ENCODE measurements at places on chromosomes 6 and 20.

GRCh38 chr6:75372884-75373283 lies 88.3 kb upstream of the TMEM30A start:
- H3K27me3 ChIP-seq: no peaks in the 10 kb centered on the region
- no peaks in the 10 kb centered on the region for H3K36me3 ChIP-seq
- H3K4me3 ChIP-seq: no peak overlapping the region
- DNase-seq: no peak

GRCh38 chr6:21827425-21828202 lies 234.1 kb downstream of the SOX4 start:
- H3K27me3 ChIP-seq: no peaks in the 10 kb centered on the region
- DNase-seq: peak; percentile 61
- no peak overlapping the region for H3K4me3 ChIP-seq
- peak overlapping the region; percentile 31 for H3K27ac ChIP-seq
- peaks cover 45% of the 10 kb centered on the region for H3K4me1 ChIP-seq

DNA sequence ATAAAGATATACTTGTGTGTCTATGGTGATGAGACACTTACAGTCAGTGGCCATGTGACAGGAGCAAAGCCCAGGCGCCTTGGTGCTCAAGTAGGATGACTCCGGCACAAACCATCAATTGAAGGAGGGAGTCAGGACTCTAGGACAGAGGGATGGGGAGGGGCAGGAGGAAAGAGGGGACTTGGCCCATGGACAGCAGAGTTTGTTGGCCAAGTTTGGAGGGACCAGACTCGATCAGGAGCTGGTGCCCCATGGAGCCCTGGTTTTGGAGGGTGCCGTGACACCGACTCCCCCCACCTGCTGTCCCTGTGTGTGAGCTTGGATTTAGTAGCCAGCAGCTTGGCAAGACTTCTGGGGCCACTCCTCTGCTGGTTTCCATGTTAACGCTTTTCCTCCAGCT lies 66.1 kb downstream of the ADNP start:
- no peak for DNase-seq
- H3K4me1 ChIP-seq: no peaks in the 10 kb centered on the region
- no peak overlapping the region for H3K27ac ChIP-seq
- no peaks in the 10 kb centered on the region for H3K36me3 ChIP-seq

GRCh38 chr6:101399616-101400162 lies 6.2 kb downstream of the GRIK2 start:
- DNase-seq: no peak
- peaks cover 35% of the 10 kb centered on the region for H3K27me3 ChIP-seq
- H3K4me3 ChIP-seq: no peak overlapping the region
- H3K4me1 ChIP-seq: no peaks in the 10 kb centered on the region
- no peak overlapping the region for H3K27ac ChIP-seq

GRCh38 chr20:35560105-35560511 lies 18.2 kb downstream of the ERGIC3 start:
- no peak for DNase-seq
- H3K4me1 ChIP-seq: no peaks in the 10 kb centered on the region
- peaks cover 32% of the 10 kb centered on the region for H3K36me3 ChIP-seq
- no peaks in the 10 kb centered on the region for H3K27me3 ChIP-seq
- no peak overlapping the region for H3K27ac ChIP-seq

DNA sequence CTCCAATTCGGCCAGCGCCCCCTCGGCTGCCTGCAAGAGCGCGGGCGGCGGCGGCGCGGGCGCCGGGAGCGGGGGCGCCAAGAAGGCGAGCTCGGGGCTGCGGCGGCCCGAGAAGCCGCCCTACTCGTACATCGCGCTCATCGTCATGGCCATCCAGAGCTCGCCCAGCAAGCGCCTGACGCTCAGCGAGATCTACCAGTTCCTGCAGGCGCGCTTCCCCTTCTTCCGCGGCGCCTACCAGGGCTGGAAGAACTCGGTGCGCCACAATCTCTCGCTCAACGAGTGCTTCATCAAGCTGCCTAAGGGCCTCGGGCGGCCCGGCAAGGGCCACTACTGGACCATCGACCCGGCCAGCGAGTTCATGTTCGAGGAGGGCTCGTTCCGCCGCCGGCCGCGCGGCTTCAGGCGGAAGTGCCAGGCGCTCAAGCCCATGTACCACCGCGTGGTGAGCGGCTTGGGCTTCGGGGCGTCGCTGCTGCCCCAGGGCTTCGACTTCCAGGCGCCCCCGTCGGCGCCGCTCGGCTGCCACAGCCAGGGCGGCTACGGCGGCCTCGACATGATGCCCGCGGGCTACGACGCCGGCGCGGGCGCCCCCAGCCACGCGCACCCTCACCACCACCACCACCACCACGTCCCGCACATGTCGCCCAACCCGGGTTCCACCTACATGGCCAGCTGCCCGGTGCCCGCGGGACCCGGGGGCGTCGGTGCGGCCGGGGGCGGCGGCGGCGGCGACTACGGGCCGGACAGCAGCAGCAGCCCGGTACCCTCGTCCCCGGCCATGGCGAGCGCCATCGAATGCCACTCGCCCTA lies 963 bp downstream of the FOXF2 start:
- peaks cover 95% of the 10 kb centered on the region for H3K27me3 ChIP-seq
- no peak overlapping the region for H3K4me3 ChIP-seq
- H3K4me1 ChIP-seq: no peaks in the 10 kb centered on the region
- no peak for DNase-seq

DNA sequence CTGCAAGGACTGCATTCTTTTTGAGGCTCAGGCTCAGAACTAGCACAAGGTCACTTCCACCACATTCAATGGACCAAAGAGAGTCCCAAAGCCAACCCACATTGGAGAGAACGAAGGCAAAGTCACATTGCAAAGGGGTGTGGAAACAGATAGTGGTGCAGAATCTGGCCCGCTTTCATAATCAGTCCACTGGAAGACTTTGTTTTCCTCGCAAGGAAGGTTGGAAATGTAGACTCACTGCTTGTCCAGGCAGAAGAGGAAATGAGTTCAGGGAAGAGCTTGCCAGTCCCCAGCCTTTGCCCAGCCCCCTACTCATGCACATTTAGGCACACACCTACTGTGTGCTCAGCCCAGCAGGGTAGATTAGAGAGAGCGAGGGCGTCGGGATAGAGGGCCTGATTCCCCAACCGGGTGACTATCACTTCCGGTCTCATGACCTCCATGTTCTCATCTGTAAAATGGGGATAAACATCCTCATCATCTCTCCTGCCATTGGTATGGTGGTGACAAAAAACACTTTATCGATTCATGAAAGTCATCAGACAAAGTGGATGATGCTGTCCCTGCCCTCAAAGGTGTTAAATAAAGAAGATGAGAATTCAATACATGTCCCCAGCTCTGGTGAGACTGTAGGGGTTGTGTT lies 24.3 kb upstream of the CCN5 start:
- H3K4me3 ChIP-seq: no peak overlapping the region
- H3K27me3 ChIP-seq: peaks cover 2% of the 10 kb centered on the region
- no peaks in the 10 kb centered on the region for H3K4me1 ChIP-seq
- no peak overlapping the region for H3K27ac ChIP-seq

- no peak for DNase-seq
- H3K4me3 ChIP-seq: no peak overlapping the region
- H3K36me3 ChIP-seq: no peaks in the 10 kb centered on the region
These were observed 344.2 kb upstream of the SULF2 start for GRCh38 chr20:48129345-48129942.

GRCh38 chr6:42241915-42242314 lies 24.3 kb upstream of the MRPS10 start:
- H3K4me3 ChIP-seq: no peak overlapping the region
- H3K4me1 ChIP-seq: no peaks in the 10 kb centered on the region
- no peak overlapping the region for H3K27ac ChIP-seq
- H3K36me3 ChIP-seq: peaks cover 40% of the 10 kb centered on the region

DNA sequence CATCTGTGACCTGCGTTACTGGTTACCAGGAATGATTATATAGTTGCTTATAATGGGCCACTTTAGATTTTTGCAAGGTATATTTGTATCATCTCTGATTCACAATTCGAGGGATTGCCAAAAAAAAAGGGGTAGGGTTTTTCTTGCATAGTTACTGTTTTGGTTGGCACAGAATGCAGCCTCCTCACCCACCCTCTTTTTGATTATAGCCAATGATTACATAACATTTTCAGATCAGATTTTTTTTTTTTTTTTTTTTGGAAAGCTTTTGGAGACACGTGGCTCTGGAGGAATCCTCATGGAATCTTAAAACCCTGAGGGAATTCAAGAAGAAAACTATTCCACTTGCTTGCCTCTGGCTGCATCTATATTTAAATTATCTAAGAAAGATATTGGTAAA lies 53.7 kb downstream of the UST start:
- no peak for DNase-seq
- peaks cover 6% of the 10 kb centered on the region for H3K4me1 ChIP-seq
- H3K36me3 ChIP-seq: no peaks in the 10 kb centered on the region
- no peak overlapping the region for H3K27ac ChIP-seq
- H3K27me3 ChIP-seq: no peaks in the 10 kb centered on the region

DNA sequence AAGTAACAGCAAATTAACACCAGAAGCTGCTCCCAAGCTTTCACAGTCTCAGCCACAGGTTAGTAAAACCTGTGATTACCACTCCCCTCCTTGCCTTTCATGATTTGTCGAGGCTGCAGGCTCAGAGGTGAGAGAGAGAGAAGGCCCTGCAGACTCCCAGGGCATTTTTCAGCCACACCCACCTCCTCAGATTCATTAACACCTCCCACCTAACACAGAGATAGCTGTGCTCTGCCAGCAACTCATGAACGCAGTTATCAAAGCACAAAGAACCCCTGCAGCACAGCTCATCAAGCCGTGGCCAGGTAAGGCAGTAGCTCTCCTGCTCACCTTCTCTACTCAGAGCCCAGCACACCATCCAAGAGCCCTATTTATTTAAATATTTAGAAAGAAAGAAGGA lies 27.1 kb downstream of the F13A1 start:
- no peaks in the 10 kb centered on the region for H3K27me3 ChIP-seq
- H3K36me3 ChIP-seq: no peaks in the 10 kb centered on the region
- H3K27ac ChIP-seq: no peak overlapping the region

DNA sequence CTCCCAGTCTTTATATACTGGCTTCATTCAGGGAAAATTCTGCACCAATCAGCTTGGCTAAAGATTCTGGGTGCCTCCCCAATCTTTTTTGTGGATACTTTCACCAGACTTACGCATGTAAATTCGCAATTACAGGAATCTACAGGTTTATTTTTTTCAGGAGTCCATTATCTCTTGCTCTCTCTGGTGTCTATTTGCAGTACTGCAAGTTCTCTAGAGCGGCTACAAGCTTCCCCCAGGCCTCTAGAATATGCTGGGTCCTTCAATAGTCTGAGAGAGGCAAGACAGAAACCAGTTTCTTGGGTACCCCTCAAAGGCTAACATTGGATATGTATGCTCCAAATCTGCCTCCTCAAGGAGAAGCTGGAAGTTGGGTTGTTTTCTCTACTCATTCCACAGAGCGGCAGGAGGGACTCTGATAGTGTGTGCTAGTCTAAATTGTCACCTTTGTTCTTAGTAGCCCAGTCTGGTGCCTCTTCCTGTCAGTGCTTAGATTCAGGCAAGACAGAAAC lies 58.5 kb downstream of the SUN5 start:
- peak; percentile 48 for DNase-seq
- H3K36me3 ChIP-seq: no peaks in the 10 kb centered on the region
- peaks cover 5% of the 10 kb centered on the region for H3K4me1 ChIP-seq
- H3K27me3 ChIP-seq: no peaks in the 10 kb centered on the region
- H3K4me3 ChIP-seq: no peak overlapping the region

- no peak for DNase-seq
- no peak overlapping the region for H3K4me3 ChIP-seq
- H3K4me1 ChIP-seq: no peaks in the 10 kb centered on the region
- H3K27me3 ChIP-seq: no peaks in the 10 kb centered on the region
These were observed 11.7 kb upstream of the TBC1D7 start for GRCh38 chr6:13339863-13340630.

DNA sequence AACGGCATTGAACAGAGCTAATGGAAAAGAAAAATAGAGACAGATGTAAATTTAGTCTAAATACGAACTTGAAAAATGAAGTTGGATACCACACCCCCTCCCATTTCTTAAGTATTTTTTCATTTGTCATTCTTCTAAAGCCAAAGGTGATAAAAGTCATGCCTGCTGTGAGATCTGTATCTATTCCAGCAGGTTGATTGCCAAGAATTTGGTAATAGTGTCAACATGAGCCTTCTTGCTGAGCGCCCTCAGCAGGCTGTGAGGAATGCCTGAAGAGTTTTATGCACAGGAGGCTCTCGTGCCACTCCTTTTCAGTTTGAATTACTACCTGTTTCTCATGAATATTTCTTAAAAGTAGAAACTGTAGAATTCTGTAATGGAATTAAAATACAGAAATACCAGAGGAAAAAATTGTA lies 165.4 kb downstream of the QKI start:
- H3K4me3 ChIP-seq: no peak overlapping the region
- H3K27me3 ChIP-seq: no peaks in the 10 kb centered on the region
- H3K27ac ChIP-seq: no peak overlapping the region
- no peaks in the 10 kb centered on the region for H3K36me3 ChIP-seq
- no peaks in the 10 kb centered on the region for H3K4me1 ChIP-seq
- no peak for DNase-seq

DNA sequence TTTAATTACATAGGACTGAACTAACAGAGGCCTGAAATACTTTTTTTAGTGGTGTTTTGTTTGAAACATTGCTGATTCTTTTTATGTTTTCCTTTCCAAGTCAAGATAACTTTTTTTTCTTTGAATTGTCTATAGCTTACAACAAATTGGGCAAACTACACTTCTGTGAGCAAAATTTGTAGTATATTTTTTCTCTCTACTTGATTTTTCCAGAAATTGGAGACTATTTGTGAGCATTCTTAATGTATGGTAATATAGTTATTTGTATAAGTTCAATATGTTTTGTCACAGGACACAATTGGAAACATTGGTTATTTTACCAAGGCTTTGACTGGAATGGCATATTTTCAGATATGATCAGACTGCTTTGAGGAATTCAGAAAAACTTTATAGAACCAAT lies 216.5 kb downstream of the SYNE1 start:
- H3K4me3 ChIP-seq: no peak overlapping the region
- DNase-seq: no peak
- H3K4me1 ChIP-seq: no peaks in the 10 kb centered on the region
- H3K27ac ChIP-seq: no peak overlapping the region

DNA sequence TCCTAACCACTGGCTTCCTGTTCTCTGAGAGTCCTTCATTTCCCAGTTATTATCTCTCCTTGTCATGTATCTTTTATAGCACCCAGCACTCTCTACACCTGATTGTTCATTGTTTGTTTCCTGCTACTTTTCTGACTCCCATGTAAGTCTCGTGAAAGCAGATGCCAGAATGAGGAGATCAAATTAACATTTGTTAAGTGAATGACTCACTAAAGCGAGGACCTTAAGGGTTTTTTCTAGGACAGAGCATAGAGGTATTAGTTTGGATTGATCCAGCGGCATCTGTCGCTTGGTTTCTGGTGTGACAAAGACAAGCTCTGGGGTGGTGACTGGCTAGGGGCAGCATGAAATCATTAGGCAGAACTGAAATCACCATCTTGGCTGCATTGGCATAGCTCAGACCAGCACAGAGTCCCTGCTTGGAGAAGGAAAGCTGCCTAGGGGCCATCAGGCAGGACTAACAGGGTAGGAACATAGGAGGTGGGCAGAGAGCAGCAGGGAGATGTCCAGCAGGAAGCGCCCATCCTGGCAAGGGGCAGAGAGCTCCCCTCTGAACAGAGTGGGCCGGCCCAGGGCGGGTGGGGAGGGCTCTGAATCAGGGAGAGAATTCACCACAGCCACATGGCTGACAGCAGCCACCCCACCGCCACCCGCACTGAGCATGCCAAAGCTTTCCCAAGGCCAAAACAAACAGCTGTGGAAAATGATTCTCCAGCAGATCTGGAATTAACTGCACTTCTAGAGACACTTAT lies 97.1 kb upstream of the CEP85L start:
- H3K4me1 ChIP-seq: peaks cover 10% of the 10 kb centered on the region
- no peak for DNase-seq
- H3K4me3 ChIP-seq: no peak overlapping the region
- H3K27me3 ChIP-seq: no peaks in the 10 kb centered on the region
- no peak overlapping the region for H3K27ac ChIP-seq
- no peaks in the 10 kb centered on the region for H3K36me3 ChIP-seq
